HCT116 (cell line): ENCODE measurements at places on chromosomes 12 and 14.

GRCh38 chr12:110741341-110742095 lies 1.2 kb downstream of the PPP1CC start:
- no peak for DNase-seq

- DNase-seq, result no peak
These were observed 11.3 kb downstream of the VASH1 start for GRCh38 chr14:76772300-76773187.

DNA sequence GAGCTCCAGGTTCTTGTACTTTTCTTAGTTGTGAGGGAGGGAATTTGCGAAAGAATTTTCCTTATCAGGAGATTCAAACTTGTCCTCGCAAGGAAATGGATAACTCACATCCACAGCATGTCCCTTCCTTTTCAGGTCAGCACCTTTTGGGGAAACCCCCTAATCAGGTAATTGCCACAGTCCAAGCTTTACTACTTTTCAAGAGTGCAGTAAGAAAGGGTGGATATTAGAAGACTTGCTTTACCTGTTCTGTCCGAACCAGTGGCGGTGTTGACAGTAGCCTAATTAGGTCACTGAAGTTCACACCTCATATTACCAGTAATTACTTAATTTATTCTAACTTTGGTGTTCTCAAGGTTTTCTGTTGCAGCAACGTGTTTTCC lies 6.7 kb upstream of the C12orf50 start:
- DNase-seq, result no peak

DNA sequence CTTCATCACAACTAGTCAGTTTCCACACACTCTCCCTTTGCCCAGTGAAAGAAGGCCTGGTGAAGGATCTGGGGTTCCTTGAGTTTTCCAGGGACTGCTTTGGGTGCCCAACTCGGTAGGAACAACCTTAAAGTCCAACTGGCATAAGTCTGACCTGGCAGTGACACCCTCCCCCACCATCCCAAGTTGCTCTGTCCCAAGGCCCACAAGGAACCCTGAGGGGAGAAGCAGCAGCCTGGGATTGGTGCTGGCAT lies 1.6 kb downstream of the KMT2D start:
- DNase-seq, result no peak

GRCh38 chr12:109191621-109192250 lies 75.3 kb downstream of the ACACB start:
- DNase-seq, result no peak

DNA sequence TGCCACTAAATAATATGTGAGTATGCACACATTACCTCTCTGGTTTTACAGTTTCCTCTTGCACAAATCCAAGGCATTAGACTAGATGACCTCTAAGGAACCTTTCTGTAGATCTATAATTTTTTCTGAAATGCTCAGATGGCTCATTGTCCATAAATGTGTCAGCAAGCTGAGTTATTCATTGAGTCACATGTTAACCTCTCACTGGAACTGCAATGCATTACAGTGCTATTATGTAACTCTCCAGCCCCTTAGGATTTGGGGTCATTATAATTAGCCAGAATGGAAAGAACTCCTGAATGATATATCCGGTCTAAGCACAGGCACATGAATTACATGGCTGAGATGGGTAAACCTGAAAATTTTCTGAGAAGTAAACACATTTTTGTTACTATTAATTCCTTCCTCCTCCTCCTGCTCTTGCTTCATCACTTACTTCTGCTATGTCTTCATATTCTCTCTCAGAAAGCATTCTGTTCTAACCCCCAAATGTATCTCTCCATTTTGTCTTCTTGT lies 20.3 kb upstream of the DRAM1 start:
- DNase-seq, result no peak

- DNase-seq, result no peak
These were observed 36.1 kb upstream of the TMEM179 start for GRCh38 chr14:104640681-104641080.
